ENCODE measurements at places on chromosomes 5 and 9.

DNA sequence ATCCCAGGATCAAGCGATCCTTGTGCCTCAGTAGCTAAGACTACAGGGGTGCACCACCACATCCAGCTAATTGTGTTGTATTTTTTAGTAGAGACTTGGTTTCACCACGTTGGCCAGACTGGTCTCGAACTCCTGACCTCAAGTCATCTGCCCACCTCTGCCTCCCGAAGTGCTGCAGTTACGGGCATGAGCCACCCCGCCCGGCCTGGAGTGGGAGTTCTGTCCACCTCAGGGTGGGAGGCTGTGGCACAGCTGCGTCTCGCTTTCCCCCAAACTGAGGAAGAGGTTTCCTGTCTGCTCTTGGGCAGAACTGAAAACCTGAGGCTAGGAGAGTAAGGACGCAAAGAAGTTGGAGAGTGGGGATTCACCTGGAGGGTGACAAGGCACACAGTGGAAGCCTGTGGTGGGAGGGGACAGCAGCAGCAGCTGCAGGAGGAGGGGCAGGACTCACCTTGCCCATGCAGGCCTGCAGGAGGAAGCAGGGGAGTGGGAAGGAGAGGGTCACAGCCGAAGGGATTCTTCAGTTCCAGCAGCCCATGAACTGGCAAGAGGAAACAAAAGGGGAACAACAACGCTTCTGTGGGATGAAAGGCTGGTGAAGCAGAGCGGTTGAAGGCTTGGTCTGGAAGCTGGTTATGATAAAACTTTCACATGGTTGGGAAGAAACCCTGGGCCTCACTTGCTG is 181.4 kb downstream of the GAS1 start:
- no peak for DNase-seq

DNA sequence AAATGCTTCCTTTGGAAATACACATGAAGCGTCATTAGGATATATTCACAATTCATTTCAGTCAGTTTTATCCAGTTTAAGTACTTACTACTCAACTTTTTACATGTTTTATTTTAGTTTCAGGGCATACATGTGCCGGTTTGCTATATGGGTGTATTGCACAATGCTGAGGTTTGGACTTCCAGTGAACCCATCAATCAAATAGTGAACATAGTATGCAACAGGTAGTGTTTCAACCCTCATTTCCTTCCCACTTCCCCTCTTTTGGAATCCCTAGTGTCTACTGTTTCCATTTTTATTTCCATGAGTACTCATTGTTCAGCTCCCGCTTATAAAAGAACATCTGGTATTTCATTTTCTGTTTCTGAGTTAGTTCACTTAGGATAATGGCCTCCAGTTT is 74.7 kb downstream of the TMEM161B start:
- no peak for DNase-seq

DNA sequence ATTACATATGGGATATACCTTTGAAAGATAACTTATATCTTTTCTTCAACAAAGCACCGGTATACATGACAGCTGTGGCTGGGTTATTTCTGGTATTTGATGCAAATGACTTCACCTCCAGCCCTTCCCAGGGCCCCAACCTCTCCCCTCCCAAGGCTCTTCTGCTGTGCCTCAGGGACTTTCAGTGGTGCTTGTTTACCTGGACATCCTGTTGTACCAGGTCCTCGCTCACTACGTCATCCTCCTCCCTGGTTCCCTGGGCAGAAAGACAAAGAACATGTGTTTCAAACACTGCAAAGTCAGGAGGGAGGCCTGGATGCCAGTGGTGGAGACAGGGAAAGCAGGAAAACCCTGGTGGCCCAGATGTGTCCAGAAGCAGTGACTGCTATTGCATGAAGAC is 23.4 kb downstream of the ANXA6 start:
- no peak for DNase-seq

DNA sequence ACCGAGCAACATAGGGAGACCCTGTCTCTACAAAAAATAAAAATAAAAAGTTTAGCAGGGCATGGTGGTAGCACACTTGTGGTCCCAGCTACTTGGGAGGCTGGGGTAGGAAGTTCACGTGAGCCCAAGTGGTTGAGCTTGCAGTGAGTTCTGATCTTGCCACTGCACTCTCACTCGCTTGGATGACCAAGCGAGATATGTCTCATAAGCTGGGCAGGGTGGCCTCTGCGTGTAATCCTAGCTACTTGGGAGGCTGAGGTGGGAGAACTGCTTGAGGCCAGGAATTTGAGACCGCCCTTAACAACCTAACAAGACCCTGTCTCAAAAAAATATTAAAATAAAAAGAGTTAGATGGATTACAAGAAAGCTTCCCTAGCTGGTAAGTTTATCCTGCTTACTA is 32.5 kb downstream of the RASA1 start:
- DNase-seq: no peak

DNA sequence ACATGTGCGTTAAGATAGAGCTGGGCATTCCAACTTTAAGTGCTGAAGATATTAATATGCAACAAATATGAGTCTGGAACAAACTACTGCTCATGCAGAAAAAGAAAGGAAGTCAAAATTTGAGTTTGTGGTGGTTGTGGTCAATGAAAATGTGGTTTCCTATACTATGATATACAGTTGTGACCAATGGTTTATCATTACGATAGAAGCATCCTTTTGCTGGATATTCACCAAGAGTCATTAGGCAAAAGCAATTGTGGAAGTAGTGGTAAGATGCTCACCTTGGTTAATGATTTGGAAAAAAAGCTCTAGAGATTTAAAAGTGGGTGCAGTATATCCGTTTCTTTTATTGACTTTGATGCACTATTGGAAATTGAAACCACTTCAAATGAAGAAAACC is 1007.0 kb downstream of the NR2F1-AS1 start:
- no peak for DNase-seq

- no peak for DNase-seq
These were observed 77.5 kb downstream of the VCAN start for GRCh38 chr5:83549076-83549475.

DNA sequence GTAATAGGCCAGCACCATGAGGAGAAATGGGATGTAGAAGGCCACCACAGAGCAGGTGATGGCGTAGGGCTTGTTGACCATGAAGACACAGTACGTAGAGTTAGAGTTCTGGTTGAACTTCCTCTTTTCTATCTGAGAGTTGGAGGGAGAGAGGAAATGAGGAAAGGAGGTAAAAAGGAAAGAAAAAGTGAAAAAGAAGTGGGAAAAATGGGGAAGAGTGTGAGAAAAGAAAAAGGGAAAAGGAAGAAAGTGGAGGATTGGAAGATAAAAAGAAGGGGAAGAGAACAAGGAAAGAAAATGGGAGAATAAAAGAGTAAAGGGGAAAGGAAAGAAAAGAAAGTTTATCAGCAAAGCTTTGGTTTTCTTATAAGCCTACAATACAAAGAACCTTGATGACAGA is 126.1 kb downstream of the FBXO38 start:
- DNase-seq: no peak

- peak; percentile 13 for DNase-seq
These were observed 189.8 kb downstream of the ELAVL2 start for GRCh38 chr9:23636199-23636598.

DNA sequence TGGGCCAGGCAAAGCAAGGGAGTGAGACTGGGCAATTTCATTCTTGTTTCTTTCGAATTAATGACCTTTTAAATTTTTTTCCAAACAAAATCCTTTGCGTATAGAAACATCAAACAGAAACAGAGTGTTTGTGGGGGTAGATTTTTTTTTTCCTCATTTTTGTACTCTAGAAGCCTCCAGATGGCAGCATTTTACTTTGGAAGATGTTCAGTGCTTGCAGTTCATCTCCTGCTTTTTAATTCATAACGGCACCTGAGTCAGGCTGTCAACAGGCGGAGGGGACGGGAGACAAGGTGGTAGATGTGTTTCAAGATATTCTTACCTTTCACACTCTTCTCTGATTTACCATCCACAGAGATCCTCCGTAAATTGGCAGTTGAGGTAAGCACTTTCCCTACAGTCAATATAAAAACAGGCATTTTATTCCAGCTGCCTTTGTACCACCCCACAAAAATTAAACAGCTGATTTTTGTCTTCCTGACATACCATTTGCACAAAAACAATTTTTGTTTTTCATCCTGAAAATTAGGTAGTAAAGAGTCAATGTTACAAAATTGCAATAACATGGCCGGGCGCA is 99.5 kb upstream of the FBXL17 start:
- DNase-seq: peak; percentile 72

- no peak for DNase-seq
These were observed 304.8 kb upstream of the ZNF462 start for GRCh38 chr9:106557996-106558667.

- no peak for DNase-seq
These were observed 419.3 kb upstream of the ADAMTS16 start for GRCh38 chr5:4720831-4721230.

- no peak for DNase-seq
These were observed 1565.5 kb upstream of the CDH9 start for GRCh38 chr5:28603869-28604268.

DNA sequence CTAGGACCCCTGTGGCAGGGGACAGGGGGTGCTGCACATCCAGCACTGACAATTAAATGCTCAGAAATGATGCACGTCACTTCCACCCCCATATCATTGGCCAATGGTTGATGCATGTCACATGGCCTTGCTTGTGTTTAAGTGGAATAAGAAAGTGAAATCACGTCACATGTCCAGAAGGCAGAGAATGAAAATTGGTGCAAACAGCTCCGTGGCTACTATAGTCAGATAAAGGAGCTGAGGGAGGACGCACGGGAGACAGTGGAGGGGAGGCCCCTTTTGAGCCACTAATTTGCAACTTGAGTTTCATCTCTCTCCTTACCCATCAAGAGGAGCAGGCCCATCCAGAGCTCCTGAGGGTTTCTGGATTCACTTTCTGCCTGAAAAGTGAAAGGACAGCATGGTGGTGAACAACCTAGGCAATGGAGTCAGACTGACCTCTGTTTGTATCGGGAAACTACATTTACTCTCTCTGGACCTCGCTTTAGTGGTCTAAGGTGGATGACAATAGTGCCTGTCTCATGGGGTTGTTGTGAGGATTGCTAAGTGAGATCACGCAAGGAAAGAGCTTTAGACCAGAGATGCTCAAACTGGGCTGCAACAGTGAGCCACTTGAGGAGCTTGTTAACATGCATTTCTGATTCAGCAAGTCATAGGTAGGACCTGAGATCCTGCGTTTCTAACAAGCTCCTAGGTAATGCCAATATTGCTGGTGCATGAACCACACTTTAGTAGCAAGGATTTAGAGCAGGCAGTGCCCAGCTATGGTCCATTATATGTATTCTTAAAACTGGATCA is 133.9 kb upstream of the ADRA1B start:
- no peak for DNase-seq

GRCh38 chr5:53179691-53180090 is 70.1 kb upstream of the MOCS2 start:
- DNase-seq: no peak

DNA sequence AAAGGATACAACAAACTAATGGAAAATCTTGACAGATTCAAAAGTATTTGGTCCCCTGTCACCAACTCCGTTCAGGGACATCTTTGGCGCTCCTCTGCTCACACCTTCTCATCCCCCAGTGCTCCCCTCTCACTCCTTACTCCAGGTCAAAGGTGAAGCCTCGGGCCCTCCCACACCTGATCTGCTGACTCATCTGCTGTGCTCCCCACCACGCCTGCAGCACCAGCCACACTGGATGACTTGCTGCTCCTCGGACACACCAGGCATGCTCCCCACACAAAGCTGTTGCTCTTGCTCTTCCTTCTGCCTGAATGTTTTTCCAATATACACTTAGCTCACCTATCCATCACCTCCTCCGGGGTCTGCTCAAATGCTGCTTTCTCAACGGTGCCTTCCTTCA is 123.4 kb downstream of the ESM1 start:
- DNase-seq: no peak

- DNase-seq: no peak
These were observed 85.8 kb upstream of the DMRT1 start for GRCh38 chr9:755454-756381.

DNA sequence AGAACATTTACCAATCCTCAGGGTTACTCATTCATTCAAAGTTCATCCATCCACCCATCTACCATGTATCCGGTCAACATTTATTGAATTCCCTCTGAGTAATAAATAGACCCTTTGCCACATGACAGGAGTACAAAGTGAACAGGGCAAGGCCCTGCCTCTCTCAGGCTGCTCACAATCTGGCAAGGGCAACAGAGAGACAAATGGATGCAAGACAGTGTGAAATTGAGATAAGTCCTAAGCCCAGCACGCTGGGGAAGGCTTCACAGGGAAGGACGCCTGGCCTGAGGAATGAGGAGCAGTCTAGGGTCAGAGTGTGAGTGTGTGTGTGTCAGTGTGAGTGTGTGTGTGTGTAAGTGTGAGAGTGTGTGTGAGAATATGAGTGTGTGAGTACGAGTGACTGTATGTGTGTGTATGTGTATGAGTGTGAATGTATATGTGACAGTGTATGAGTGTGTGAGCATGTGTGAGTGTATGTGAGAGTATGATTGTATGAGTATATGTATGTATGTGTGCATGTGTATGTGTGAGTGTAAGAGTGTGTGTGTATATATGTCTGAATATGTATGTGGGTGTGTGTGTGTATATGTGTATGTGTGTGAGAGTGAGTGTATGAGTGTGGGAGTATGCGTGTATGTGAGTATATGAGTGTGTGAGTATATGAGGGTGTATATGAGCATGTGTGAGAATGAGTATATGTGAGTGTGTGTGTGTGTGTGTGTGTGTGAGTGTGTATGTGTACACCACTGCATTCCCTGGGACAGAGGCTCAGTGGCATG is 145.6 kb downstream of the FSTL4 start:
- DNase-seq: no peak
